ENCODE measurements at places on chromosomes 13 and 19.

- no peak for DNase-seq
Measured at GRCh38 chr13:24215126-24215525, 54.6 kb downstream of the SPATA13 start.

DNA sequence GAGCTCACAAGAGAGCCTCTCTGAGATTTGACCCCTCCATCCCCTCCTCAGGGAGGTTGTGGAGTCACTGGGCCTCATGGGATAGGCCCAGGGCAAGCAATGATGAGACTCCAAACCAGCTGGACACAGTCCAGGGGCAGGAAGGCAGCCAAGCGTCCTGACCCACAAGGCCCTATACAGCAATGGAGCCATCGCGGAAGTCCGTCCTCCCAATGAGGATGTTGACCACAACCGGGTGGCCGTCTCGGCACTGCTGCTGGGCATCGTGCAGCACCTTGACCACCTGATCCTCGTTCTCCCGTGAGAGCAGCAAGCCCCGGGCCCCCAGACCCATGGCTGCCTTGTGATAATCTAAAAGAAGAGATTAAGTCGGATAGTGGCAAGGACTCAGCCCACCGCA is 7.9 kb downstream of the SYDE1 start:
- DNase-seq = peak; percentile 78

DNA sequence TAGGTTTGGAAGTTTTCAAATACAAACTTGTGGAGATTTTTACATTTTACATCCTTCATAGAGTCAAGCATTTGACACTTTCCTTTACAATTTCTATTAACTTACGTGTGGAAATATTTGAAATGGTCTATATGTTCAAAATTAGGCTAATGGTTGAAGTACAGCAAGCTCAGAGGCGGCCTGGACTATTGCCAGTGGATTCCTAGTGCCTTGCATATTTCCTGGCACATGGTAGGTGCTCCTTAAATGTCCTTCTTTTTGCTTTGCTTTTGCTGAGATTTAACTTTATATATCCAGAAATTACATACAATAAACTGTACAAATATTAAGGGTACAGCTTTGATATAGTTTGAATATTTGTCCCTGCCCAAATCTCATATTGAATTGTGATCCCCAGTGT is 93.9 kb downstream of the UBL3 start:
- DNase-seq = peak; percentile 47

- no peak for DNase-seq
Measured at GRCh38 chr13:108313382-108313781, 43.9 kb downstream of the TNFSF13B start.

DNA sequence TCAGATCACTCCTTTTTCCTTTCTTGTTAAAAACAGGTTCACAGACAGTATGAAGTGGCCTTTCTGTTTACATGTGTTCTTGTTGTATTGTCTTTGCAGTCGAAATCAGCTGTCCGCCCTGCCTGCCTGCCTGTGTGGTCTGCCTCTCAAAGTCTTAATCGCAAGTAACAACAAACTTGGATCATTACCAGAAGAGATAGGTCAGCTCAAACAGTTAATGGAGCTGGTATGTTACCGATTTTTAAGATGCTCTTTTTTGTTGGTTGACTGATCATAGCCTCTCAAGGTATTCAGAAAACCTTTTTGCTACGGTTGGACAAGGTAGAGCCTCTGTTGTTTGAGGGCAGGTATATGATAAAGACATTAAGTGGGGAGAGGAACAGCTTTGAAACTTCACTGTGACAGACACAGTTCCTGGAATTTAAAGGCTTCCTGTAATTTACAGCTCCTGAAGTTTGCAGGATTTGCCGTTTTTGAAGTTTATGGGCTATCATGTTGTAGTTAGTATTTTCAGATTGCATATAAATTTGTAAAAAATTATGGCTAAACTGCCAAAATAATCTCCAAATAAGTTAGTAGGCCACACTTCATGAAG is 116.1 kb downstream of the LRCH1 start:
- no peak for DNase-seq

DNA sequence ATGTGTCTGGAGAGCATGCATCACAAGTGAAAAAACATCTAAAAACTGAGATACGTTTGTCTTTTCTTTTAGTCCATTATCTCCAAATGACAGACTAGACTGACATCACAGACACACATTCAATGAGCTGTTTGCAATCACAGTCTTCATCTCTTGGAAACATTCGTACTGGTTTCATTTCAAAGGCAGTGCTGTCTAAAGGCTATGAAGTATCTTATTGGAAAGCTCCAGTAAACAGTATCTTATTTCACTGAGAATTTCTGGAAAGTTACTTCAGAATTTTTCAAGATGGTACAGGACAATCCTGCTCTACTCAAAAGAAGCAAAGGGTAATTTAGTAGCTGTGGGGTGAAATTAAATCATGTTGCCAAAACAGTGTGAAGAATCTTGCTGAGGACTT is 53.5 kb upstream of the TNFRSF19 start:
- DNase-seq = peak; percentile 43

DNA sequence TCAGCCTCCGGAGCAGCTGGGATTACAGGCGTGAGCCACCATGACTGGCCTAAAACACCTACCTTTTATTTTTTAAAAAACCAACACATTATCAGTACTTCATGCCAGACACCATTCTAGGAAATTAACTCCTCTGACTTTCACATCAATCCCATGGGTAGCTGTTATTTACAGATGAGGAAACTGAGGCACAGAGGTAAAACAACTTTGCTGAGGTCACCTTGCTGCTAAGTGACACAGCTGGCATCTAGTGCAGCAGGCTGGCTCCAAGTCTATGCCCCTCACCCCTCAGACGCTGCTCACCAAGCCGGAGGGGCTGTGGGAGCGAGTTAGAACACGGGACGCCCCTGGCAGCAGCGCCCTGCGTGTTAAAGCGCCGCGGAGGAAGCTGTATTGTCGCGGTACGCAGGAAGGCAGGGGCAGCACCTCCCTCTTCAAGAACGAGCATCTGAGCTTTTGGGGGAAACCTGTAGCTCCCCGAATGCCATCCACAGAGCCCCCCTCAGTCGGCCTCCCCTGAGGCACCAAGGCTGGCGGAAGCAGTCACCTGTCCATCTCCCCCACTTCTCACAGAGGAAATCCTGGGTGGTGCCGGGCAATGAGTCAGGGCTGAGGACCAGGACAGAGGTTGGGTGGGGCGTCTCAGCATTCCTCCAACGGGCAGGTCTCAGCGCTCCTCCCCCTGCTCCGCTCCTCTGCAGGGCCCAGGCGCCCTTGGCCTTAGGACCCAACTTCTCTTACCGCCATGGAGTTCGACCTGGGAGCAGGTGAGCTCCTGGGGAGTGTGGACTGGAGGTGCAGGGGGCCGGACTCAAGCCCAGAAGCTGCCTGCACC is at the start of gene C19orf33:
C19orf33 (plus strand) TSS at position 735 of the 835 bp plus-strand sequence; CDS start at position 746, 11 bp downstream.
- DNase-seq = no peak

- no peak for DNase-seq
Measured at GRCh38 chr13:75092143-75092542, 389.8 kb downstream of the TBC1D4 start.

GRCh38 chr13:35478271-35479037 is 2.0 kb upstream of the MAB21L1 start:
- no peak for DNase-seq

GRCh38 chr13:30832845-30833332 is 73.2 kb upstream of the MEDAG start:
- peak; percentile 71 for DNase-seq

- DNase-seq = no peak
Measured at GRCh38 chr13:46620471-46620870, 67.5 kb downstream of the LRCH1 start.

DNA sequence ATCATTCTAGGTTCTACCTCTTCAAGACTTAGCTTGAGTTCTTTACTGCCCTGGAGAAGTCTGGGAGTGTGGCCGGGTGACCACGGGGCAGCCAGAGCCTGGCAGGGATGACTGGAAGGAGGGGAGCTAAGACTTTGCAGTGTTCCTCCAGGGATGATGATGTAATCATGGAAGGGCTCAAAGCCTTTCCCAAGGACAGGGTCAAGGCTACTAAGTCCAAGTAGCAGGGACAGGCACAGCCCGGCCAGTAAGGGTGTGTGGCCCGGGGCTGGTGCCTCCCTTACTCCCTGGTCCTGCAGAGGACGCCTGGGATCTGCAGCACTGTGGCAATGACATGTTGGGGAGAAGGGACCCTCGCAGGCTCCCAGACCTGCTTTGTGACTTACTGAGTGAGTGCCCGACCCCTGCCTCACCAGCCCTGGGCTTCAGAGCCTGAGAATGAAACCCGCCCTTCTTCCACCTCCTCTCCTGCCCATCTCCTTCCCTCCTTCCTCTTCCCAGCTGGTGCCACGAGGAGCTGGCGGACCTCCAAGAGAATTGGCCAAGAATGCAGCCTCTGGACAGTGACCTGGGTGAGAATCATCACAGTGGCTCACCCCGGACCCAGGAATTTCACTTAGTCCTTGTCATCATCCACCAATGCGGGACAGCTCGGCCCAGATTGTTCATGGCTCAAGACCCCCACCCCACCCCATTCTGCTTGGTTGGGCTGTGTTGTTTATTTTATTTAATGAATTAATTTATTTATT is 15.6 kb upstream of the FBXO17 start:
- no peak for DNase-seq

DNA sequence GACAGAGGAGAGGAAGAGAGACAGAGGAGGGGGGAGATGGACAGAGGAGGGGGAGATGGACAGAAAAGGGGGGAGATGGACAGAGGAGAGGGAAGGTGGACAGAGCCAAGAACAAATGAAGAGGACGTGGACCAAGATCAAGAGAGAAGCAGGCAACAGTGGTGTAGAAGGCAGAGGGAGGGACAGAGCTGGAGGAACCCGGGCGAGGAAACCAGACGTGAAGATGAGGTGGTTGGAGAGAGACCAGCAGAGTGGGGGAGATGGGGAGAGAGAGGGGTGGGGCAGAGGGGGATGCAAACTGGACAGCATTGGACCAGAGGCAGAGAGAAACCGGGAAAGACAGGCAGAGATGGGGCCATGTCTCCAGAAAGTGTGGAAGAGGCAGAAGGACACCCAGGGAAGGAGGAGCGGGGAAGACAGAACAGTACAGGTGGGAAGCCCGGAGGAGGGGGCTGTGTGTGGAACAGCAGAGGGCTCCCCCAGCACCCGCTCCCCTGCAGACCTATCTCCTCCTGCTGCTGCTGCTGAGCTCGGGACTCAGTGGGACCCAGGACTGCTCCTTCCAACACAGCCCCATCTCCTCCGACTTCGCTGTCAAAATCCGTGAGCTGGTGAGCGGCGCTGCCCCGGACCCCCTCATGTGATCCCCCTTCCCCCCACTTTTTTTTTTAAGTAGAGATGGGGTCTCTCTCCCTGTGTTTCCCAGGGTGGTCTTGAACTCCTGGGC is 1.3 kb downstream of the FLT3LG start:
- no peak for DNase-seq

DNA sequence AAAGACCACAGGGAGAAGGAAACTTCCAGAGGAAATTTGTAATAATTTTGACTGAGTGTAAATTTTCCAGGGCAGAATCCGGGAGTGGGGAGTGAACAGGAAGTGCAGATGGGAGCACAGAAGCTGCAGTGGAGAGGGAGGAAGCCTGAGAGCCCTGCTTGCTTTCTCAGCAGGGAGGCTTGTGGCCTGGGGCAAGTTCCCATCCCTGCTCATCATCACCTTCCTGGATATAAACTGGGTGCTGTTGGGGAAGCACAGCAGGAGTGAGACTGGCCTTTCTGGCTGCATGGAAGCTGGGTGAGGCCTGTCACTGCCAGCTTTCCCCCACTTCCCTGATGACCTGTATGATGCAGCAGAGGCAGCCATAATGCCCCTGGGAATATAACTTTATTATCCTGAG is 532.9 kb downstream of the SLITRK6 start:
- peak; percentile 4 for DNase-seq

DNA sequence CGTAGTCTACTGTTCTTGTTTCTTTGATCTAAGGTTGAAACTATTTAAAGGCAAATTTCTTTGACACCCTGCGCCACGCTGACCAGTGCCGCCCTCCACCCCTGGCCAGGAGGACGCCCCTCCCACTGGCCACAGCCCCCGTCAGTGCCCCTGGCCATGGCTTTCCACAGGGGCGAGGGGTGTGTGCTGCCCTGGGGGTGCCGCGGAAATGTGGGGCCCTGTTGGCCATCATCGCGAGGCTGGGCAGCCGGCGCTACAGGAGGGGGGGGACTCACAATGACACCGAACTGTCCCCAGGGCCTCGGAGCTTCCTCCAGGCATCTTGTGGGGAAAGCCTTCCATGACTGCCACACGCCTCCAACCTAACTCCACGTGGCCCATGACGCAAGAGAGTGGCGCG is 10.9 kb downstream of the SHC2 start:
- no peak for DNase-seq

GRCh38 chr19:58396691-58397532 is 1.5 kb downstream of the RNF225 start:
- DNase-seq = no peak

DNA sequence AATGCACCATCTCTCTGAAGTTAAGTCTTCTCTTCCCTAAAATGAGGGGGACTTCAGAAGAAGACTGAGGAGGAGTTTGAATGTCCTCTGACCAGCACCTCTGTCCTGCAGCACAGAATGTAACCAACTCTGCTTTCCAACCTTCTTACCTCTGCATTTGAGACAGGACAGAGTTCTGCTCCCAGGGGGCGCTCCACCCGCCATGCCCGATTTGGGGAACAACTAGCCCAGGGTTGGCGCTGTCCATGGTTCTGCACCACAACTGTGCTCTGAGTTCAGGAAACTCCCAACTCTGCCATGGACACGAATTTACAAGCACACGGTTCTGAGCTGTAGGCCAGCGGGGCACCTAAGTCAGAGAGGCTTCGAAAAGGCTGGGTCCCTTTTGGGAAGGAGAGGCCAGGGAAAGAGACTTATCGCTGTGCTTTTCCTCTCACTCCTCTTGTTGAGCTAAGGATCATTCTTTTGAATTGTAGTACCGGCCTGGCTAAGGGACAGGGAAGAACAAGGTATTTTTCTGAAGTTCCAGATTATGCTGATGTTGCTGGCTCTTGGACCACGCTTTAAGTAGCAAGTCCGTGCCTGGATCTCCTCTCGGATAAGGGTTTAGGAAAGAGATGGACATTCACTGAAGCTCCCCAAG is 22.2 kb downstream of the SIGLEC5 start:
- peak; percentile 83 for DNase-seq

GRCh38 chr13:112616586-112617362 is 28.8 kb upstream of the TUBGCP3 start:
- DNase-seq = peak; percentile 61

- DNase-seq = no peak
Measured at GRCh38 chr19:43496960-43497359, 7.6 kb downstream of the PHLDB3 start.

DNA sequence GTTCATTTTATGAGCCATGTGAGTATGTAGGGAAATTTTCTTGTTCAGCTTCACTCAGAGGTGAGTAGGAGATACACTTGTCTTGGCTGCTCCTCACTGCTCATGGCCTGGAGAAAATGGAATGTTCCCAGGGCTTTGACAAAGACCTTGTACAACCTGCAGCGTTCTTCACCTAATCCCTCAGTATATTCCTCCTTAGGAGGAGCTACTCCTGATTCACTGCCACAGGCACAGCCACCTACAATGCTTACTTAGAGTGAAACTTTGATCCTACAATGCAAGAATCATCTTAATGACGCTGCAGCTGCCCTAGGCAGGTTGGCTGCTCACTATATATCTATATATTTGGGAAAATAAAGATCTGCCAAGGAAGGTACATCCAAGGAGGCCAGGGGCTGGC is 364.2 kb downstream of the KLF5 start:
- no peak for DNase-seq
